Amygdala (tissue), 56 donors: ENCODE measurements at places on chromosomes 11 and 22.

DNA sequence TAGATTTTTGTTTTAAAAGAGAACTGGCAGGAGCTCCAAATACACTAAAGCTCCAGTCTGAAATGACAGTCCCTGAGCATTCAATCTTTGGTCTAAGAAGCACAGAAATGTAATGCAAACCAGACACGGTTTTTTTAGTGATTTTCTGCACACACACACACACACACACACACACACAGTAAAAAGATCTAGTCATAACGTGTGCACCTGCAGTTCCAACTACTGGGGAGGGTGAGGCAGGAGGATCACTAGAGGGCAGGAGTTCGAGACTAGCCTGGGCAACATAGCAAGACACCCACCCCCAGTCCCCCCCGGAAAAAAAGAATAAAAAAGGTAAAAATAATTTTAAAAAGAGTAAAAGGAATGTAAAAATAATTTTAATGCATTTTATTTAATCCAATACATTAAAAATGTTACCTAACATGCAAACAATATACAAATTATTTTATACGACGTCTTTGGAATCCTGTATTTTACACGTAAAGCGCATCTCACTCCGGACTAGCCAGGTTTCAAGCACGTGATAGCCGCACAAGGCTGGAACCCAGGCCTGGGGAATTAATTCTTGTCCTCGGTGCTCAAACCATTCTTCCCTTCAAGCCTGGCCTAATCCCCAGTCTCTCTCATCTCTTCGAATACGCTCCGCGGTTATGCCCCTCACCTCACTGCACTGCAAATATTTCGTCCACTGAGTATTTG, 762 bp upstream of the TBC1D22A start:
- no peak for DNase-seq

DNA sequence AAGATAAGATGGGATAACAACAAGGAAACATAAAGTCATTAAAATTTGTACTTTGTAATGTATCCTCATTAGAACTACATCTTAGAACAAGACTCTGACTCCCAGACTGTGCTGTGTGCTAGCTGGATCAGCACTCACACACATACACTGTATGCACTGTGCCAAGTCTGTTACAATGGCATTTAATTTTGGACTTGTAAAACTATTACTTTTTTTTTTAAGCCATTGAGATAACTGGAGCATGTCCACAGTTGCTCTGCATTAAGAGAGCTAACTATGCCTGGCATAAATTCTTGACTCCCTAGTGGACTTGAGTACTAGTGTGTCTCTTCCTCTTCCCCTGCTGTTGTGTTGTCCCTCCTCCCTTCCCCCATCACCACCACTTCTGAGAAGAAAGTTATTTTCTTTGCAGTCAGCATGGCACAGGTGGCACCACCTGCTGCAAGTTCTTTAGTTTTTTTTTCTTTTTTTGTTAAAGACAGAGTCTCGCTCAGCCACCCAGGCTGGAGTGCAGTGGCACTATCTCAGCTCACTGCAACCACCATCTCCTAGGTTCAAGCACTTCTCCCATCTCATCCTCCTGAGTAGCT, 268.6 kb downstream of the TMEM135 start:
- DNase-seq = no peak

DNA sequence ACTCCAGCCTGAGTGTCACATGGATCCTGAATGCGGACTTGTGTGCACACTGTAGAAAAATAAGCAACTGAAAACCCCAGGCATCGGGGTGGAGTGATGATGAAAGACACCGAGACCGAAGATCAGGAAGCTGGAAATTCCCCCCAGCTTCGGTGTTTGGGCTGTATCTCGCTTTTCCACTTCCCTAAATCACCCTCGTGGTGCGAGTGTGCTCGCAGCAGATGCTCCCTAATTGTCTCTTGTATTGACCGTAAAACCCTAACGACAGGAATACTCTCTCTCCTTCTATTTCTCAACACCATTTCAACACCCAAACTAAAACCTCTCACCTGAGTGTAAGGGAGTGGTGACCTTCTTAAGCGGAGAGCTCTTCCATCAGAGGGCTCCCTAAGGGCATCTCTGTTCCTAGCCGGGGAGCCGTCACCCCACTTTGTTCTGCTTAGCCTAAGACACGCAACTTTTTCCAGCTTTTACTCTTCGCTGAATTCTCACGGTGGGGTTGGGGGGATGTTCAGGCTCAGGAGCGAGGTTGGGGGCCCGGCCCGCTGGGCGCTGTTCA, 635 bp upstream of the GRK3 start:
- DNase-seq = no peak

GRCh38 chr11:115930886-115931547, 426.8 kb upstream of the CADM1 start:
- no peak for DNase-seq

DNA sequence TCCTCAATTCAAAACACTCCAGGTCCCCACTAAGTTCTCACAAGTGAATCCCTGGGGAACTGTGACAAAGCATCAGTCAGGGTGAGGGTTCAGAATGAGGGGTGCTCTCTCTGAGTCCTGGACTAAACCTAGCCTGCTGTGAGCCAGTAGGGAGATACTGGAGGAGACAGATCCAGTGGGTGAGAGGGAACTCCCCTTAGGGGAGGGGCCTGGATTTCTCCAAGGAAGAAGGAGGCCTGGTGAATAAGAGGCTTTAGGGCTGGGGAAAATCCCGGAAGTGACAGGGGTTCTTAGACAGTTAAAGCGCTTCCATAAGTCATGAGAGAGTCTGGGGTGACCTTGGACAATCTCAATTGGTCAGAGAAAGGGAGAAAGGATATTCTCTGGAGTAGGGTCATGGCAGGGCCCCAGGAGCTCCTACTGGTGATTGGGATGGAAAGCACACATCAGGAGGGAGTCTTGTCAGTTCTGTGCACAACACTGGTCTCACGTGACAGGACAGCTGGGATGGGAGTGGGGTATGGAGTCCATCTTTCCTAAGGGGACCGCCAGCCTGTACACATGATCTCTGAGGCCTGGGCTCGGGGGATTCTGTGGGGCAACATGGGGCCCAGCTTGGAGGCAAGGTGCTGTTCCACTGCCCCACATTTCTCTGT, 1.5 kb downstream of the TBC1D10A start:
- DNase-seq = no peak

GRCh38 chr11:86934926-86935579, 20.1 kb downstream of the FZD4 start:
- no peak for DNase-seq

GRCh38 chr22:32331236-32331917, 26.3 kb upstream of the RFPL3 start:
- DNase-seq = no peak

DNA sequence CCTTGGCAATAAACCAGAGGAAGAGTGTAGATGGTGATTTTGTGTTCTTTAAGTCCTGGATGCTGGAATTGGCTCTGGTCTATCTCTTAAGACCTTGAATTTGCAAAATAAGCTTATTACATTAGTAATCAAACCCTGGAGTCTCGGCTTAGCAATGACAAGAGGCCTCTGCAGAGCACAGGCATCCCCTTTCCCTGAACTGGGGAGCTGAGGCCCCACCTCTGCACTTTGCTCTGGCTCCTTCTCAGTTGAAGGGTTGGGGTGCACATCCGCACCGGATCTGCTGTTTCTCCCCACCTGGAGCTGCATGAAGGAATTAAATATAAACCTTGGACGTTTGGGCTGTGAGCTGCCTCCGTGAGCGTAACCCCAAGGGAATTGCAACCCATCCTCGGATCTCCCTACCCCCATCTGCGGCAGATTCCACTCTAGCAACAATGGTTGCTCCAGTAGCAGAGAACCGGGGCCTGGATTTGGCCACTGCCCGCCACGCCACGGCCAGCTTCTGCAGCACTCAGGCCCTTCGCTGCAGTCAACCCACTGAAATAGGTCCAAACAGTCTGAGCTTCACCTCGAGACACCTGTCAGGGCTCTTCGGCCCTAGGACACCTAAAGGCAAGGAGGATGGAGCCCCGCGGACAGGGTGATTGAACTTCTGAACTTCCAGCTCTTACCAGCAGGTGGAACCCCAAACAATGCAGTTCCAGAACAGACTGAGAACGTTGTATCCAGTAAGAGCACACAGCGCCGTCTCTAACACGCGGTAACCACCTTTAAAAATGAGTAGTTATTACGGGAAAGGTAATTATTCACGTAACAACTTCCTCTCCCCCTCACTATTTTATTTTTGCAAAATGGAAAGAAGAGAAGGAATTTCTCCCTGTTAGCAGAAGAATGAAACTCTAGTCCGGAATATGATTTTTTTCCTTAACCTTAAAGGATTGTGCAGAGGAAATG, 54.8 kb upstream of the CAPRIN1 start:
- peak; percentile 44 for DNase-seq

- DNase-seq = no peak
These were observed 518 bp downstream of the KMT5B start for GRCh38 chr11:68212421-68213134.

GRCh38 chr11:5204787-5205186, 4.3 kb upstream of the OR51V1 start:
- no peak for DNase-seq

DNA sequence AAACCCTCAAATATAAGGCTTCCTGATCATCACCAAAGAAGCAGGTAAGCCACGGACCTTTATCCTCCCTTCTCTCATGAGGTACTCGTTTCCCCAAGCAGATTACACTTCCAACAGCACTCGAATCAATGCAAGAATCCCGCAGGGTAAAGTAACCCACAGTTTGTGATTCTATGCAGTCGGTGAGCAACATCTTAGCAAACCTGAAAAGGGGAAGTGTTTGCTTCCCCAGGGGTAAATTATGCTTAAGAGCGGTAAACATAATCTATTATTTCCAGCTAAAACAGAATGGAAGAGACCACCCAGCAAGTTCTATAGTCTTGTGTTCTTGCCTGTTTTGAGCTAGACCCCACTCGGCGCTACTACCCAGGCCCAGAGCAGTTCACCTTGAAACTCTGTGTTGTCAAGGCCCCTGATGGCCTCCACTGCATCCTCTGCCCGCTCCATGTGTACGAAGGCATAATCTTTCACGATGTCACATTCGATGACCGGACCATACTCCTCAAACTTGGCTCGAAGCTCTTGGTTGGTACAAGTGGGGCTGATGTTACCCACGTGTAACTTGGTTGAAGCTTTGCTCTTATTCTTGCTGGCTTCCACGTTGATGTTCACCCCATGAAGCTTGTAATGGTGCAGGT, 1.3 kb downstream of the RBM4B start:
- no peak for DNase-seq

DNA sequence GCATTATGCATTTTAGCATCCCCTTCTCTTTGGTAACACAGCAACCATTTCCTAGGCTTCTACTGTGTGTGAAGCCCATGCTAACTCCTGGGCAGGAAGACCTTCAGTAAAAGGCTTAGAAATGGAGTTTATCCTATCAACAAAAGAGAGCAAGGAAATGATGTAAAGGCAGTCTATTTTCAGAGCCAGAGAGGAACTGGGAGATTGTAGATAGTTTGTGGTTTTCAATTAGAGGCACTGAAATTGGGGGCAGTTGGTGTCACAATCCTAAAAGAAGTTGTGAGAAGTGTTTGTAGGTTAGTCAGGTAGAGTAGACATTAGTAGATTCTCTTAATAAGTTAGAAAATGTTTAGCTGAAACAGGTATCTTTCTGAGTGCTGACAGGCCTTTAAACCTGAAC, 7.1 kb downstream of the ACAD8 start:
- no peak for DNase-seq

- no peak for DNase-seq
These were observed at the start of gene MS4A6A for GRCh38 chr11:60182541-60183330. MS4A6A (minus strand) TSS chr11:60183083; CDS start chr11:60181727, 1,356 bp downstream.

DNA sequence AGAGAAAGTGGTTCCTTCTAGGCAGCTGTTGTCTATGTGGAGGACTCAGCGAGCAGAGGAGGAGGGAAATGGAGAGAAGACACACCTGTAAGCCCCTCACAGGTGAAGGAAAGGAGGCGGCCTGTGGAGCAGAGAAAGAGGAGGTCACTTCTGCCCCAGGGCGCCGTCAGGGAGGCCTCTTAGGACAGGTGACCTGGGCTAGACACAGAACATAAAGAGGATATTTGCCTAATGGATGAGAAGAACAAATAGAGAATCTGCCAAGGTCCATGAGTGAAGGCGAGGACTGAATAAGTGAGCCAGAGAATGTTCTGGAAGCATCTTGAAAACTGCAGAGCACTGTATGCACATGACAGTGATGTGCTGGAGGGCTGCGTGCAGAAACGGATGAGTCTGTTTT, 2.2 kb upstream of the SCUBE1 start:
- DNase-seq = no peak

- no peak for DNase-seq
These were observed 610.7 kb downstream of the NTM start for GRCh38 chr11:131980888-131981668.

- DNase-seq = no peak
These were observed 22.2 kb upstream of the CBX7 start for GRCh38 chr22:39174498-39175352.

- DNase-seq = no peak
These were observed 275.3 kb downstream of the ETS1 start for GRCh38 chr11:128311742-128312719.

DNA sequence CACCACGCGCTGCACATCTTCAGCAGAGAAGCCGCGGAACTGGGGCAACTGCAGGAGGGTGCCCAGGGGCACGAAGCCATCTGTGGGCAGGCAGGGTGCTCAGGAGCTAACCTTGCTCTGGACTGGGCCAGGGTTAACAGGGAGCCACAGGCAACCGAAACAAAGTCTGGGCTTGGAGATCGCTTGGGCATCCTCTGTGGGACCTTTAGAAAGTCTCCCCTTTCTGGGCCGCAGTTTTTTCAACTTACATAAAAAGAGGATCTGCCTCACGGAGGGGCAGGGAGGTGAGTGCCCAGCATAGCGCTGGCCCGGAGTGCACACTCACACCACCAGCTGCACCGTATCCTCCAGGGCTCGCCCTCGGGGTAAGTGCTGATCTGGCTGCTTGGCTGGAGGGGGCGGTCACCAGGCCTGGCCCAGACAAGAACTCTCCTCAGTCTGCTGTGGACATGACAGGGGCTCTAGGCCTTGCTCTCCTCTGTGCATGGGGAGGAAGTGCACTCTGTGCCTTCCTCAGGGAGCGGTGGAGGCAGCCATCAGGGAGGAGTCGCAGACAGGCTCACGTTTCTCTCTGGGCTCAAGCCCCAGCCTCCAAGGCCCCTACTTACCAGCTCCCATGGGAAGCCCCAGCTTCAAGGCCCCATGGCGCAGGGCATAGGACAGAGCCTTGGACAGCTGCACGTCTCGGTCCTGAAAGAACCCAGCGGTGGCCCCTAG, 937 bp downstream of the TRPT1 start:
- DNase-seq = no peak

DNA sequence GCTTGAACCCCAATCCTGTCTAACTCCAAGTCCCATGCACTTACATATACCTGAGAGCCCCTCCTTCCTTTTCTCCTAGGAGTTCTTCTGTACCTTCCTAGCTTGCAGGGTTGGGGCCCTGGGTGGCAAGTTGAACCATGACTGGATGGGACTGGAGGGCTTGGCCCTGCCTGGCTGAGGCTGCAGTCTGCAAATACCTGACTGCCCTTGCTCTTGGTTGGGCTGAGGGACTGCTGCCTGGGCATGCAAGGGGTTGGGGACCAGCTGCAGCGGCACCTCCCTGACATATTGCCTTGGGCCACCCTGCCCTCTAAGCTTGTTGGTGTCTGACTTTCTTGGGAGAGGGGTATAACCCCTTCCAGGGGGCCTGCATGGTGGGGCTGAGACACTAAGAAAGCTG, 9.8 kb upstream of the SLC39A13 start:
- no peak for DNase-seq

- DNase-seq = no peak
These were observed 219.9 kb upstream of the GRIA4 start for GRCh38 chr11:105389952-105390351.

GRCh38 chr11:23780231-23780630, 716.6 kb upstream of the LUZP2 start:
- no peak for DNase-seq

- DNase-seq = no peak
These were observed 17.2 kb downstream of the SCGB1A1 start for GRCh38 chr11:62435846-62436660.
